ENCODE measurements at places on chromosomes 1 and 21. TPM values are rescaled to one million over a fixed set of nuclear protein-coding genes. Genes with fewer than 3 reads are reported as not detected.

The ALX3 gene
- total RNA-seq: not detected

The CHD1L gene
- total RNA-seq: 48.4 TPM

The TCHHL1 gene
- total RNA-seq: not detected

The IGSF9 gene
- not detected for total RNA-seq

The S100B gene
- total RNA-seq: not detected

The DNAJC28 gene
- total RNA-seq: 1.3 TPM

The IFNLR1 gene
- not detected for total RNA-seq

The CR2 gene
- not detected for total RNA-seq

The KRTAP13-4 gene
- total RNA-seq: not detected

Data from epithelial cell of umbilical artery (primary cell).